ENCODE measurements at places on chromosomes 16 and 17. TPM values are rescaled to one million over a fixed set of nuclear protein-coding genes. Genes with fewer than 3 reads are reported as not detected.

DNA sequence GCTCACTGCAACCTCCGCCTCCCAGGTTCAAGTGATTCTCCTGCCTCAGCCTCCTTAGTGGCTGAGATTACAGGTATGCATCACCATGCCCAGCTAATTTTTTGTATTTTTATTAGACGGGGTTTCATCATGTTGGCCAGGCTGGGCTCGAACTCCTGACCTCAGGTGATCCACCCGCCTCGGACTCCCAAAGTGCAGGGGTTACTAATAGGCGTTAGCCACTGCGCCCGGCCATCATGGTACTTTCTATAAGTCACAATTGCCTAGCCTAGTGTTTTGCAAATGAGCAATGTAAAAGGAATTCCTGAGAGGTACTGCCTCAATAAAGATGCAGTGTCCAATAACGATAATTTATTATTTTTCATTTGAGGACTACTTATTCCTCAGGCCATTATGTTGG lies 13.9 kb upstream of the PSMC3IP start:
- no peak overlapping the region for H3K27ac ChIP-seq
- H3K4me3 ChIP-seq = no peak overlapping the region
- peak; percentile 12 for DNase-seq
- no peaks in the 10 kb centered on the region for H3K4me1 ChIP-seq
- H3K27me3 ChIP-seq = no peaks in the 10 kb centered on the region

DNA sequence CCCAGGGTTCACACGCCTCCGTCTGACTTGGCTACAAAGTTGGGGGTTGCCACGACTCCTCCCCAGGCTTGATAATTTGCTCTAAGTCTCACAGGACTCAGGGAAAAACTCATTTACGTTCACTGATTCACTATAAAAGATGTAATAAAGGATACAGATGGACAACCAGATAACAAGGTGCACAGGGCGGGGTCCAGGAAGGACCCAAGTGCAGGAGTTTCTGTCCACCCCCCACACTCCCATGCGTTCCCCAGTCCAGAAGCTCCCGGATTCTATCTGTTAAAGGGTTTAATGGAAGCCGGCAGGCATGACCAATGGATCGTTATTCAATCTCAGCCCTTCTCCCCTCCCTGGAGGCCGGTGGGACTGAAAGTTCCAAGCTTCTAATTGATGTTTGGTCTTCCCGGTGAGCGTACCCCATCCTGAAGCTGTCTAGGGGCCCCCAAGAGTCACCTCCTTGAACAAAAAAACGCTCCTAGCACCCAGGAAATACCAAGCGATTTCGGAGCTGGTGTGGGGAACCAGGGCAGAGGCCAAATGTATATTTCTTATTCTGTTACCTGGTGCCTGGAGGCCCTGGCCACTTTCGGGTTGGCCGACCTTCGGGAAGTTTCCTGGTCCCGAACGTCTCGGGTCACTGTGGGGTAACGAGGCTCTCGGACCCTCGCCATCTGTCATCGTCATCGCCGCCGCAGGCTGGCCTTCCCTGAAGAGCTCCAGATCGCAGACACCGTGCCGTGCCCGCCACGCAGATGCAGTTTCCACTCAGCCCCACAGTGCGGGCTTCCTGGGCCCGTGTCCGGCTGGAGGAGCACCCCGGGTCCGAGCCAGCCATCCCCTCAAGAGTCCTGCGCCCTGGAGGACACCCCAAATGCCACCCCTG lies 13.5 kb upstream of the METRNL start:
- H3K27ac ChIP-seq = no peak overlapping the region
- H3K4me3 ChIP-seq = no peak overlapping the region
- H3K4me1 ChIP-seq = no peaks in the 10 kb centered on the region
- H3K36me3 ChIP-seq = no peaks in the 10 kb centered on the region

DNA sequence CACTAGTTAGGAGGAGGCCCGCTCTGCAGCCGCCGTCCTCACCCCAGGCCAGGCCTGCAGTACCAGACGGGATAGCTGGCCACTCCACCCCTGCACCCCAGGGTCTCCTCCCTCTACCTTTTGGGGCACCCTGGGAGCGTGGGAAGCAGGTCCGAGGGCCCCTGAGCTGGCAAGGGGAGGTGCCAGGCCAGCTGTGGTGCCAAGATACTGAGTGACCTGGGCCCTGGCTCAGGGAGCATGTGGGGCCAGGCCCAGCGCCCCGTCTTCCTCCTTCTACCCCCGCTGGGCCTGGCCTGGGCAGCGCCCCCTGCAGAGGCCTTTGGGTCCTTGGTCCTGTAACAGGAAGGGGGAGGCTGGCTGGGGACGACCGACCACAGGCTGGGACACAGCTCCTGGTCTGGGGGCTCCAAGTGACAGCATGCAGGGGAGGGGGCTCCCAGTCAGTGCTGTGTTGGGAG lies 13.0 kb downstream of the PAM16 start:
- no peak for DNase-seq
- no peak overlapping the region for H3K4me3 ChIP-seq

RND2 gene
- total RNA-seq = 2.6 TPM

COX4I1 gene
- total RNA-seq = 729 TPM

SLC22A31 gene
- not detected for total RNA-seq
